Kidney tubule cell (primary cell): ENCODE measurements at places on chromosomes 5 and 9.
A peak's percentile ranks its signal among the peaks of the same experiment; 100 is the strongest.

DNA sequence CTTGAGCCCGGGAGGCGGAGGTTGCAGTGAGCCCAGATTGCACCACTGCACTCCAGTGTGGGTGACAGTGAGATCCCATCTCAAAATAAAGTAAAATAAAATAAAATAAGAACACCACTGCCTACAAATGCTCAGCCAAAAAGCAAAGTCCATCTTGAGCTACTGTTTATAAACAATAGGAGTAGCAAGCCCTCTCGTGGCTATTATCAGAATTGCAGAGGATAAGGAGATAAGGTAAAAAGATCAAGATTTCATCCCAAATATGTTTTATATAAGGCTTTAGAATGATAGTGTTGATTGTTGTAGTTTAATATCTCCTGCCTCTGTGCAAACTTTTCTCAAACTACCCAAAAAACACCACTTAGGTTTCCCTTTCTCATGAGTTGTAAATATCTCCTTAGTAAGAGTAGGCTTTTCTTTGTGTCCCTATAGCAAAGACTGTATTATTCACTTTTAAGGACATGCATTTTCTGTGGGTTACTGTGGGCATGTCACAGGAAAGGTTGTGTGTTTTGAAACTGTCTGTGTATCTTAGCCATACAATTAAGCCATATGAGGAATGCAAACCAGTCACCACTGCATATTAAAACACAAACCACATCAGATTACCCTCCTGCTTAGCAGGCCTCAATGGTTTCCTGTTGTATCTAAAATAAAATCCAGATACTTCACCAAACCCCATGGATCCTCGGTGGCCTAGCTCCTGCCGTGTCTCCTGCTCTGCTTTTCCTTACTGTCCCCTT is 31.8 kb upstream of the CKS2 start:
- DNase-seq = peak; percentile 67

GRCh38 chr9:106918825-106919509 is 56.0 kb downstream of the ZNF462 start:
- no peak for DNase-seq

DNA sequence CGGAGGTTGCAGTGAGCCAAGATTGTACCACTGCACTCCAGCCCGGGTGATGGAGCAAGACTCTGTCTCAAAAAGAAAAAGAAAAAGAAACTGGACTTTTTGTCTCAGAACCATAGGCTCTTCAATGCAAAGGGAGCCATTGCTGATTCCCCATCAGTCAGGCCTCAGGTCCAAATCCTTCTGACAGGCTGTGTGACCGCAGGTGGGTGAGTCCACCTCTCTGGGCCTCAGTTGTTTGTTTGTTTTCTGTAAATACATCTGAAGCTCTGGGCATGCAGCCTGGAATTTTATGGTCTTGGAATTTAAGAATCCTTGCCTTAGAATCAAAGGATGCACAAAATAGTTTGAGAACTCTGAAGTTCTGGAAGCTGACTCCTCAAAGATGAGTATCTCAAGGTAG is 21.1 kb upstream of the TOR2A start:
- no peak for DNase-seq

GRCh38 chr9:131282688-131283422 is 6.5 kb upstream of the FAM78A start:
- DNase-seq = no peak

DNA sequence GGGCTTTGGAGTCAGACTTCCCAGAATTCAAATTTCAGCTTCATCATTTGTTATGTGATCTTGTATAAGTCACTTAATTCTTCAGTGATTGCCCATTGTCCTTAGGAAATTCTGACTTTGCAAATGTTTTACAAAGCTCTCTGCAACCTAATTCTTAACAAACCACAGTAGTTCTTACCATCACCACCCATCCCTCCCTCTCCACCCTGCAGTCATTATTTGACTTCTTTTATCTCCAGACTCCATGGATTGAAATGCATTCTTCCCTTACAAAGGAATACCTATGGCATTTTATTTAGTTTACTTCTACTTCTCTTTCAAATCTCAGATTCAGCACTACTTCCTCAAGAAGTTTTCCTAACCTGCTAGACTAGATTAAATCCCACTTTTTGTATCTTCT is 23.1 kb downstream of the SHLD3 start:
- DNase-seq = no peak

- DNase-seq = peak; percentile 87
Measured at GRCh38 chr9:4489919-4490704, at the start of gene SLC1A1. SLC1A1 (plus strand) TSS chr9:4490468; CDS start chr9:4490680, 212 bp downstream.

DNA sequence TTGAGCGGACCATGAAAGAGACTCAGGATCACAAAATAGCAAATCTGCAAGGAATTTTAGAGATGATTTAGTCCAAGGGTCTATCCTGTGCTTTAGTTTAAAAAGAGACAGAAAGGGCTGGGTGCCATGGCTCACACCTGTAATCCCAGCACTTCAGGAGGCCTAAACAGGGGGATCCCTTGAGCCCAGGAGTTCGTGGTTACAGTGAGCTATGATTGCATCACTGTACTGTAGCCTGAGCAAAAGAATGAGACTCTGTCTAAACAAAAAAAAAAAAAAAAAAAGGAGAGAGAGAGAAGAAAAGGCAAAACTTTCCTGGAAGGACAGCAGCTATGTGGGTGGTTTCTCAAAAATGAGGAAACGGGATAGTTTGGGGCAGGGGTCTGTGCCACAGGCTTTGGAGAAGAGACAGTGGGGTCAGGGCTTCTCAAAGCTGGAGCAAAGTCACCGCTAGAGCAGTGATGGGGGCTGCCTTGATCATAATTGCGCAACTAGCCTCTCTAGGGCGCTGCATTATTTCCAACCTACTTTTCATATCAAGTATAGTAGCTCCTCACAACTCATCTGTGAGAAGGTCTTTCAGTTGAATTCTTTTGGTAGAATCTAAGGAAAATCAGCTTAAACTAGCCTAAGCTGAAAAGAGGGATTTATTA is 8.5 kb upstream of the ANKH start:
- DNase-seq = peak; percentile 40

DNA sequence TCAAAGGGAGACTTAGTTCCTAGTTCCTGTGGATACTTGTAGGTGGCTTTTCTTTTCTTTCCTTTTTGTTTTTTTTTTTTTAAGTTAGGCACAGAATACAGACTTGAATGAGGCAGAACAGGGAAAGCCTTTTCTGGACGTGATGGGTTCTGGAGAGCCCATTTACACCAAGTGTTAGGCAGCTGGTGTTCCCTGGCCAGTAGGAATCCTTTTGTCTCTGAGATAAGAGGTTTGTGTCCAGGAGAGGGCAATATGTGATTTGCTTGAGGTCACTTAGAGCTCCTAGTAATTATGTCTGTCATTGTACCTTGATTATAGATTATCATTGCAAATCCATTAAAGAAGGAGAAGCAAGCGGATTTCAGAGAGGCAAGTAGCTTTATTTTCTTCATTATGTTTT is 9.1 kb downstream of the MEGF10 start:
- no peak for DNase-seq

DNA sequence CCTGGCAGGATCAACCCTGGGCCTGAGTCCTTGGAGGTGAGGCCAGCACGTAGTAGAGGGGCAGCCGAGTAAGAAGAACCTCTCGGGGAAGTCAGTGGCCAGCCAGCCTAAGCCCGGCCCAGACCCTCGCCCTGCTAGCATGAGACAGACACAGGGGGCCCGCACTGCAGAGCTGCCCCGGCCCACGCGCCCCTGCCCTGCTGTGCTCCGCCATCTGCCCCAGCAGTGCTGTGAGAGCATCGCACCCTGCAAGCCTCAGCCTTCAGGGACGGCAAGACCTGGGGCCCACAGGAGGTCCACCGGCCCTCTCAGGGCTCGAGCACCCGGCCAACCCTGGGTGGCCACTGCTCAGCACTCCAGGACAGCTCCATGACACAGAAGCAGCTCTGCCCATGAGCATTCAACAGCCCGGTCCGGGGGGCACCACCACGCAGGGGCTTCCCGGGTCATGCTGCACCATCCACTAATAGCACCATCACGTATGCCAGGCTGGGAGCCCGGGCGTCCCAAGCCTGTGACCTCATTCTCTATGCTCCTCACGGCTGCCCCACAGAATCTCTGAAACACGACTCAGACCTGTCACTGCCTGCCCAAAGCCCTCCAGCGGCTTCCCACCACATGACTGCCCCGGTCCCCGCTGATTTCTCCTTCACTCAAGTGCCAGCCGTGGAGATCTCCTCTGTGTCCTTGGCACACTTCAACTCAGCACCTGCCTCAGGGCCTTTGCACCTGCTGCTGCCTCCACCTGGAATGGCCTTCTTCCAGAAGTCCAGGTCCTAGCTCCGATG is 38.1 kb downstream of the ADAMTS2 start:
- DNase-seq = no peak

- no peak for DNase-seq
Measured at GRCh38 chr9:120768247-120768646, 25.0 kb downstream of the FBXW2 start.
